ENCODE measurements at places on chromosomes 2 and 18. TPM values are rescaled to one million over a fixed set of nuclear protein-coding genes. Genes with fewer than 3 reads are reported as not detected.

DNA sequence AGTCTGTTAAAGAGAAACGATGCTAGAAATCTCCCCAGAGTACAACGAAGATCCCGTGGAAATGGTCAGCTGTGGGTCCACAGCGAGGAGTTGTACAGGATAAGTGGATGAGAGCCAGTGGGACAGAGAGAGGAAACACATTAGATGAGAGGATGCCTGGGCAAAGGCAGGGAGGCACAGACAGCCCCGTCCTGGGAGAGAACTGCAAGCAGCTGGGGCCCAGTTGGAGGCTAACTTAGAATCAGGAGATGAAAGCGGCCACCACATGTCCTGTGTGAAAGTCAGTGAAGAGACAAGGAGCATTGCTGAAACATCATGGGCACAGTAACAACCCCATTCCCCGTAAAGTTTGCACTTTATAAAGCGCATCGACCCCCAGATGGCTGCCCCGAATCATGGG, 157.5 kb downstream of the RAPGEF4 start:
- H3K4me1 ChIP-seq: peaks cover 7% of the 10 kb centered on the region
- H3K27ac ChIP-seq: no peak overlapping the region
- H3K4me3 ChIP-seq: no peak overlapping the region
- H3K27me3 ChIP-seq: no peaks in the 10 kb centered on the region
- DNase-seq: no peak
- no peaks in the 10 kb centered on the region for H3K36me3 ChIP-seq

NT5DC4 gene
- not detected for polyA plus RNA-seq

ERFE gene
- polyA plus RNA-seq: 6.4 TPM

PLA2R1 gene
- polyA plus RNA-seq: 0.73 TPM

All from muscle of leg (tissue), 16 donors.